ENCODE measurements at places on chromosomes 6 and 20.

- no peak for DNase-seq
Measured at GRCh38 chr6:34090935-34091334, 55.0 kb downstream of the GRM4 start.

- no peak for DNase-seq
Measured at GRCh38 chr20:56359212-56360132, 698 bp downstream of the FAM210B start.

DNA sequence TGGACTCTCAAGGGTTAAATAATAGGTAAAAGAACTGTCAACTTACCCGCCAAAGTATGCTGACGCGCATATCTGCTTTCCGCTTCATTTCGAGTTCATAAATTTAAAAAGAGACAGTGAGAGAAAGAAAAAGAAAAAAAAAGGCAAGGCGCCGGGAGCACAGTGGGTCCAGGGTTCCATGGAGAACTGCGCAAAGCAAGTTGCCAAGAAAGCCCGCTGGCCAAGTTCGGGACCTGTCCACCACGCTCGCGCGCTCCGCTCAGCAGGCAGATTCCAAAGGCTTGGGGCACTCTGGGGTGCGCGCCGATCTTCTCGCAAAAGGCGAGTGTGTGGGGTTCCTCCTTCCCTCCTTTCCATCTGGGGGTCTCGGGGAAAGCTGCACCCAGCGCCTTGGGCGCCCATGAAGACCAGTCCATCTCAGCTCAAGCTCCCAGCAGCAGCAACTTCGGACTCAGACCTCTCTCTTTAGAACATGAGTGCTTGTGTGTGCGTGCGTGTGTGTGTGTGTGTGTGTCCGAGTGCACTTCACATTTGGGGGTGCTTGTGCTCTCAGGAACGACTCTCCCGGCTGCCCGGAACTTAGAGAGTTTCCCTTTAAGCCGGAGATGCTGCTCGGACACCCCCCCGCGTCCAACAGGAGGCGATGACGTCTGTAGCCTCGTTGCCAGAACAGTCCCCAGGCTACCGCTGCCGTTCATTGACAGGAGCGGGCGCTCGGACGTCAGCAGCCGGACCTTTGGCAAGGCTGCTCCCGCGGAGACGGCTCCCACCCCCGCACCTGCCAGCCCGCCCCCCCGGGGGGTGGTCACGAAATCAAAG, 180.0 kb downstream of the TBXT start:
- no peak for DNase-seq

DNA sequence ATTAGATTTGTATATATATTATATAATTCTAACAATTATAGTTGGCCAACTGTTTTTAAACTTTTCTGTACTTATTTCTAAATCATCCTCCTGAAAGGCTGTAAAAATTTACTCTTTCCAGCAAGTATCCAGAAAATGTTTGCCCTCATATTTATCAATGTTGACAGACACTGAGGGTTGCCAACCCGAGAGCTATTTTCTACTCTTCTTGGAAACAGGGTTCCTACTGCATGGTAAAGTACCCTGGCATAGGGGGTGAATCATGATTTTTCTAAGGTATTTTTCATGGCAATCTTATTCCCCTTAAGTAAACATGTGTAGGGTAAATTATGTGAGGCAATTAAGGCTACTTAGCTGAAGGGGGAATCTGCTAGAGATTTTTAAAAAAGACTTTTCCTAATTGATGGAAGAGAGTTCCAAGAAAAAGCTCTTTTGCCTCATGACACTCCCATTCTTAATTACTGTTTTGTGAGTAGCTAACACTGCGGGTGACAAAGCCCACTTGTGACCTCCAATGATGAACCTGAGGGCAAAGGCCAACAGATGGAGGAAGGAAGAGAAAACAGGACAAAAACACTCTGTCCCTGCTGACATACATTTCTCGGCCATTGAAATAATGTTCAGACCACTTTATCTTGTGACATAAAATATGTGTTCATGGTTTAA, 37.9 kb downstream of the GPX5 start:
- DNase-seq = no peak

DNA sequence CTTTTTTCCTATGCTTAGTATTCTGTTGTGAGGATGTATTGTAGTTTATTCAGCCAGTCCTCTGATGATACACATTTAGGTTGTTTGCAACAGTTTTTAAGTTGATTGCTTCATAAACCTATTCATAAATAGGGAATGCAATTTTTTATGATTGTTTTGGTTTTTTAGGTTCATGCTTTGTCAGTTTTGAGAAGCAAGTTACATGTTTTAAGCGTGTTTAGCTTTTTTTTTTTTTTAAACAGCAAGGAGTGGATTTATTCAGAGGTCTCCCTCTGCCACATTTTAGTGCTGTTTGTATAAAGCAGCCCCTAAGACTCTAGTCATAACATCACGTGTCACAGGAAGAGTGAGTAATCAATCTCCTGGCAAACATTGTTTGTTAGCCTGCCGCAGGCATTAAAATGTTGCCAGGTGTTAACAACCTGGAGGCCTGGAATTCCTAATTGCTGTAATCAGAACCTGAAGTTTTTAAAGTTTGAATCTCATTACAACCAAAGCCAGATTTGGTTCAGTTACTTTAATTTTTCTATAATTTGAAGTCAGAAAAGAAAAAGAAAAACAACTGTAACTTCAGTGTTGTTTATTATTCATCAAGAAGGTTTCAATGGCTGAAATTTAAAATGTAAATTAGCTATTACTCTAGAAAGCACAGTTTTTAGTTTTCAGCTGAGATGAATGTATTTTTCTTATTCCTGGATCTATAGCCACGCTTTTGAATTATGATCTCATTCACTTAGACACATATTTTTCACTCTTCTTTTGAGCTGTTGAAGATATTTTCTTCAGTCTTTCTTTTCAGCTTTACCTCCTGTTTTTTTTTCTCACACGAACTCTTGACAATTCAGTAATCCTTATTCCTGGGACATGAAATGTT, 59.2 kb downstream of the KCNS1 start:
- no peak for DNase-seq

- no peak for DNase-seq
Measured at GRCh38 chr20:5895626-5896025, 54.7 kb downstream of the TRMT6 start.
